ENCODE measurements at places on chromosomes 7 and 10. TPM values are rescaled to one million over a fixed set of nuclear protein-coding genes. Genes with fewer than 3 reads are reported as not detected.

DNA sequence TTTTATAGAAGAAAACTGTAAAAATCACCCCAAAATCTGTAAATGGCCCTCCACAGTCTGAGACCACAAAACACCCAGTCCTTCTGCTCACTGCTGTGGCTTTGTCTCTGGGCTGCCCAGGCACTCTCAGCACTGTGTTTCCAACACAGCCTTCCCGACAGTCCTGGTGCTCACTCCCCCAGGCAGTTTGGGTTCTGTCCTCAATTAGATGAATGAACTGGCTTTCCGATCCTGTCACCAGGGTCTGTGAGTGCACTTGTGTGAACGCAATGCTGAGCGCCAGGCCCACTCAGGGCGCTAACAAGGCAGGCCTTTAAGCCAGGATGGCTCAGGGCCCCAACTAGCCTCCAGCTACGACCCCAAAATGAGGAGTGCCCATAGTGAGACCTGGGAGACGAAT, 3.3 kb downstream of the MAD1L1 start:
- peaks cover 19% of the 10 kb centered on the region for H3K4me1 ChIP-seq
- H3K4me3 ChIP-seq: no peak overlapping the region
- no peaks in the 10 kb centered on the region for H3K27me3 ChIP-seq
- H3K36me3 ChIP-seq: no peaks in the 10 kb centered on the region
- H3K27ac ChIP-seq: no peak overlapping the region

DNA sequence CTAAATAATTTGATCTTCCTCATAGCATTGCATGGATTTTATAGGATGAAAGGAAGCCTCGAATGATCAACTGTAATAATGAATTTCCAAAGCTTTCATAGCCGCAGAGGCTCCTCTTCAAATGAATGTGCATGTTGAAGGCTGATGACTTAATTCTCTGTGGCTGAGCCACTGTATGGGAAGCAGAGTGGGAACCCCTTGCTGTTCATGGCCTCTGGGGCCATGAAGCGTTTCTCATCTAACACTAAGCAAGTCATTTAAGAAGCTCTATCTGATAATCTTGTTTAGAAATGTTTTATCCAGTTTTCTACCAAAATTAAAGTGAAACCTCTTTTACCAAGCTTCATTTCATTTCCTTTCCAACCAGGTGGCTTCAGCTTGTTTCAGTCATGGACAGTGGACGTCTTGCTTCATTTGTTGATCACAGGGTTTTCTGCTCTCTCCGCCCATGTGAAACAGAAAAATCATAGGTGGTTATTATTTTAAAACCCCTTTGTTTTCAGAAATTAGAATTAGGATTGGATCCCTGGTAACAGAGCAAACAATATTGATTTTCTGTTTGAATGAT, 10.3 kb upstream of the ADARB2 start:
- H3K4me1 ChIP-seq: no peaks in the 10 kb centered on the region
- H3K27ac ChIP-seq: no peak overlapping the region
- DNase-seq: no peak
- no peak overlapping the region for H3K4me3 ChIP-seq

- no peaks in the 10 kb centered on the region for H3K27me3 ChIP-seq
- no peak overlapping the region for H3K4me3 ChIP-seq
- H3K36me3 ChIP-seq: no peaks in the 10 kb centered on the region
- no peak for DNase-seq
- H3K27ac ChIP-seq: no peak overlapping the region
These were observed 1084.2 kb downstream of the KCNMA1 start for GRCh38 chr10:76553263-76554032.

DNA sequence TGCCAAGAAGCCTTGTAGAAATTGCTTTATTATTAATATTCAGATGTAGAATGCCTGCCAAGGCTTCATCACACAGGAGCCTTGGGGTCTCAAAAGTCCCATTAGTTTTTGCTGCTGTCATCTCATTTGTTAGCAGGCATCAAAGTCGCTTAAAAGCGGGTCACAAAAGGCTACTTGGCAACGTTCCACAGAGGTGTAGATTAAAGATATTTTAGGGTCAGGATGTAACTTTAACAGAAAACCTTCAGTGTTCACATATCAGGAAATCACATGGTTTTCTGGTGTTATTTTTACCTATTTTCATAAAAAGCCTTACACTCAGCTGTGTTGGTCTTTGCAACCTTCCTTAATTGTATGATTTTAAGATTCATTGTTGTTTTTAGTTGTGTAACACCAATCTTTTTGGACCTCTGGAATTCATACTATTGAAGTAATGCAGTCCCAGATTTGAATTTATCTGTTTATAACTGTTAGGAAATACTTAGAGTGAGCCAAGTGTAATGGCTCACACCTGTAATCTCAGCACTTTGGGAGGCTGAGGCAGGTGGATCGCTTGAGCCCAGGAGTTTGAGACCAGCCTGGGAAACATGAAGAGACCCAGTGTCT, 65.3 kb downstream of the TET1 start:
- no peaks in the 10 kb centered on the region for H3K36me3 ChIP-seq
- H3K27ac ChIP-seq: no peak overlapping the region
- H3K4me3 ChIP-seq: no peak overlapping the region
- no peak for DNase-seq
- peaks cover 6% of the 10 kb centered on the region for H3K4me1 ChIP-seq

DNA sequence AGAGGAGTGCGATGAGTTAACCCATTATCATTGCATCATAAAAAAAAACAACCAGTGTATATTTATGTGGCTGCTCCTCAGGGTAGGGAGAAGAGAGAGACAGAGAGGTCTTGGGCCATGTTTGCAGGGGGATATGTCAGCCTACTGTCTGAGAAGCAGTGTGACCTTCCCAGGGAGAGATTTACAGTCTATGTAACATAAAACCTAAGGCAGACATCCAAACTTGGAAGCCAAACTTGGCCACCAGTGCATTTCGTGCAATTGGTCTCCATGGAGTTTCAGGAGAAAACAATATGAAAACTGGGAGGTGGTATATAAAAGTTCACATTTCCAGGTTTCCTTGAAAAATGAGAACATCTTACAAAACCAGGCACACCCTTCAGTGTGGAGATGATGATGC, 85.9 kb upstream of the CXCL12 start:
- no peak for DNase-seq
- H3K4me3 ChIP-seq: no peak overlapping the region
- H3K27me3 ChIP-seq: no peaks in the 10 kb centered on the region

- DNase-seq: no peak
- H3K4me1 ChIP-seq: no peaks in the 10 kb centered on the region
- no peaks in the 10 kb centered on the region for H3K36me3 ChIP-seq
- no peak overlapping the region for H3K27ac ChIP-seq
These were observed 49.0 kb downstream of the PIK3CG start for GRCh38 chr7:106914018-106914607.

DNA sequence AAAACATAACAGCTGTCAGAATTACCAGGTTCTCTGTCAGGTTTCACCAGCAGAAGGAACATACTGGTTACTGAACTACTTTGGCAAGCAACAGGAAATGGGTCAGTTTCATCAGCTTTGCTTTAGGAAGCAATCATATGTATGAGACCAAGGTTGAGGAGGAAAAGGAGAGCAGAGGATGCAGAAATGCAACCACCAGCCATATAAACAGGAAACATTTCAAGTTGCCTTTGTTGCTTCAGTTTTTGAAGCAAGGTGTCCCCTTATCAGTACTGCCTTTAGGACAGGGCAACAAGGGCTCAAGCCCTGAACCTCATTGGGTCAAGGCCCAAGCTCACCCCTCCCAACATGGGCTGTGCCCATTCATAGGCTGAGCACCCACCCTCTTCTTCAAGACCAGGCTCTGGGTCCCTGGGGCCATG, 10.2 kb downstream of the HIPK2 start:
- H3K27me3 ChIP-seq: no peaks in the 10 kb centered on the region
- H3K4me3 ChIP-seq: no peak overlapping the region
- no peak overlapping the region for H3K27ac ChIP-seq
- no peak for DNase-seq
- peaks cover 9% of the 10 kb centered on the region for H3K36me3 ChIP-seq

Gene H2AZ2
- 136 TPM for total RNA-seq

Gene ZNF248
- 14.4 TPM for total RNA-seq

Gene ZNF3
- 37.5 TPM for total RNA-seq

Gene RBM20
- total RNA-seq: 2.9 TPM

Gene SRRM3
- 2.1 TPM for total RNA-seq

Measured in tibial nerve (tissue), 4 donors.